ENCODE measurements at places on chromosomes 12 and 14. TPM values are rescaled to one million over a fixed set of nuclear protein-coding genes. Genes with fewer than 3 reads are reported as not detected.

- peak; percentile 43 for DNase-seq
Measured at GRCh38 chr12:14885718-14886221, at the start of gene MGP. MGP (minus strand) TSS chr12:14885854; CDS start chr12:14885791, 63 bp downstream.

SYCP3 gene
- total RNA-seq, result 0.50 TPM

GRCh38 chr14:75487155-75487671 lies 35.1 kb upstream of the BATF start:
- DNase-seq, result peak; percentile 76

HCAR2 gene
- total RNA-seq, result 0.17 TPM

GRCh38 chr14:33564774-33565630 lies 385.9 kb downstream of the EGLN3 start:
- peak; percentile 81 for DNase-seq

DNA sequence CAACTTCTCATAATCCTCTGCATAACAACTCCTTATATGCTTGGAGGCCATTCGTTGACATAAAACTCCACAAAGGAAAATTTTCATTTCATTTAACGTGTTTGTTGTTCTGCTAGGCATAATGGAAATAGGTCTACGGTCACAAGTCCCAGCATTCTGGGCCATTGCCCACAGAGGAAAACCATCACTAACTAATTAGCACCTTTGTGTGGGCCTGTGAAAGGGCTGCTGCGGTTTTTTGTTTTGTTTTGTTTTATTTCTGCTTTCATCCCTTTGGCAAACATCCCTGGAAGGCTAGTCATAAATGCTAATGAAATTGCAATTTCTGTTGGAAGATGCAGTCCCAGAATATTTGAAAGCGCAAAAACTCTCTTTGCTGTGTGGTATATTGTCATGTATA lies 180.3 kb downstream of the RMST start:
- no peak for DNase-seq

DNA sequence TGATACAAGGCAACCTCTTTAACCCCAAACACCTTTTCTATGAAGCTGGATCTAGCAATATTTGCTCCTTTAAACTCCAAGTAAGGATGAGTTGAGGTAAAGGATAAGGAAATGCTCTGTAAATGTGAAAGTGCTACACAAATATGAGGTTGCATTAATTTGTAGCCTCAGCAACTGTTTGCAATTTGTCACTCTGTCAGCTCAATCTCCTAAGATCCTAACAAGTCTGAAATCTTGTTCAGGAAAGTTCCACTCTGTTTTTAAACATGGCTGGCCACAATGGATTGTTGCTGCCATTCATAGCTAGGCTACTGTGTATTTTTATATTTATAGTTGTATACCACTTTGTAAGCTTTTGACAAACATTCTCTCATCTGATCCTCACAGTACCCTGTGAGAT lies 51.3 kb downstream of the SCN8A start:
- no peak for DNase-seq

DENND5B gene
- total RNA-seq, result 7.5 TPM

GRCh38 chr12:57093415-57094207 lies 4.7 kb downstream of the NAB2 start:
- DNase-seq, result peak; percentile 77

GRCh38 chr12:43099691-43100163 lies 452.3 kb downstream of the ADAMTS20 start:
- DNase-seq, result no peak

Data from mammary epithelial cell (primary cell).